ENCODE measurements at places on chromosomes 6 and 20. TPM values are rescaled to one million over a fixed set of nuclear protein-coding genes. Genes with fewer than 3 reads are reported as not detected.
A peak's percentile ranks its signal among the peaks of the same experiment; 100 is the strongest.

NRSN1 gene
- total RNA-seq = not detected

HDAC2 gene
- total RNA-seq = 40.8 TPM

RBBP8NL gene
- total RNA-seq = not detected

SLC35D3 gene
- total RNA-seq = not detected

SNAP25 gene
- total RNA-seq = not detected

DNA sequence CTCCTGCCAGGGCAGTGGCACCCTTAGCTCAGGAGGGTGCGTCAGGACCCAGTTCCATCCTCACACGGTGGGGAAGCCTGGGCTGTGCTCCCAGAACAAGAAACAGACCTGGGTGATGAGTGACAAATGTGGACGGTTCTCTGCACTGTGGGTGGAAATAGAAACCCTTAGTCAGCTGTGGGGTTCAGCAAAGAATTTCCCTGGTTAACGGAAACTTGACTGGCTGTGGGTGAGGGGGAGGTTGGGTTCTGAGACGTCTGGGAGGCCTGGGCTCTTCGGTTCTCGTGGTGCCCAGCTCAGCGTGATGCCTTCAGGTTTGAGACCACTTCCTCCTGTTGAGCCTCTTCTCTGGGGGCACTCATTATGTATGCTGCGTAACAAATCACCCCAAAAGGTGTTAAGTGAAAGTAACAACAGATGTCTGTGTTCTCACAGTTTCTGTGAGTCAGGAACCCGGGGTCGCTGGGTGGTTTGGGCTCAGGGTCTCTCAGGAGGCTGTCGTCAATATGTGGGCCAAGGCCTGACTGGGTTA, 53.1 kb upstream of the FAM83D start:
- no peaks in the 10 kb centered on the region for H3K27me3 ChIP-seq
- H3K4me1 ChIP-seq = peaks cover 75% of the 10 kb centered on the region
- DNase-seq = peak; percentile 90
- peaks cover under 1% of the 10 kb centered on the region for H3K36me3 ChIP-seq
- H3K27ac ChIP-seq = peak overlapping the region; percentile 89

GRCh38 chr6:45513213-45513618, 135.5 kb upstream of the SUPT3H start:
- no peak overlapping the region for H3K4me3 ChIP-seq
- H3K27ac ChIP-seq = no peak overlapping the region
- H3K36me3 ChIP-seq = peaks cover 30% of the 10 kb centered on the region
- no peak for DNase-seq
- H3K4me1 ChIP-seq = no peaks in the 10 kb centered on the region

- peaks cover 8% of the 10 kb centered on the region for H3K4me1 ChIP-seq
- no peak for DNase-seq
These were observed 10.4 kb upstream of the VNN2 start for GRCh38 chr6:132768051-132768517.

GRCh38 chr6:86756640-86757229, 180.6 kb upstream of the HTR1E start:
- H3K4me3 ChIP-seq = no peak overlapping the region
- no peaks in the 10 kb centered on the region for H3K36me3 ChIP-seq
- no peak for DNase-seq
- no peaks in the 10 kb centered on the region for H3K27me3 ChIP-seq

DNA sequence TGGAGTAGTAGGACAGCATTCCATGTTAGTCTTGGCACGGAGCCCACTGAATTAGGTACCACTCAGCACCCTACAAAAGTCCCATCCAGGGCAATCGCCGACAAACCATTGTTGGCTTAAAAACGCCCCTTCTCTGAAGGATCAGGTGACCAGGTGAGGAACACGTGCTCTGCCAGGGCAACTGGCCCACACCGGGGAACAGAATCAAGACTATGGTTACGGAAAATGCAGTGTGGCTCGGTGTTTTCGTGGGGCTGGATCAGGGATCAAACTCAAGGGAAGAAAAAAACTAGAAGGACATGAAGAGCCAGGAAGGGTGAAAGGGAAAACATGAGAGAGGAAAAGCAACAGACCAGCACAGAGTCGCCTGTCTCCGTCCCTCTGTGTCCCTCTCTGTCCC, 177.8 kb upstream of the ARID1B start:
- no peaks in the 10 kb centered on the region for H3K4me1 ChIP-seq
- DNase-seq = no peak
- H3K36me3 ChIP-seq = no peaks in the 10 kb centered on the region
- no peak overlapping the region for H3K4me3 ChIP-seq

GRCh38 chr6:21522143-21522747, 71.3 kb upstream of the SOX4 start:
- no peak overlapping the region for H3K27ac ChIP-seq
- no peak for DNase-seq
- H3K27me3 ChIP-seq = no peaks in the 10 kb centered on the region
- H3K36me3 ChIP-seq = no peaks in the 10 kb centered on the region
- H3K4me1 ChIP-seq = no peaks in the 10 kb centered on the region

DNA sequence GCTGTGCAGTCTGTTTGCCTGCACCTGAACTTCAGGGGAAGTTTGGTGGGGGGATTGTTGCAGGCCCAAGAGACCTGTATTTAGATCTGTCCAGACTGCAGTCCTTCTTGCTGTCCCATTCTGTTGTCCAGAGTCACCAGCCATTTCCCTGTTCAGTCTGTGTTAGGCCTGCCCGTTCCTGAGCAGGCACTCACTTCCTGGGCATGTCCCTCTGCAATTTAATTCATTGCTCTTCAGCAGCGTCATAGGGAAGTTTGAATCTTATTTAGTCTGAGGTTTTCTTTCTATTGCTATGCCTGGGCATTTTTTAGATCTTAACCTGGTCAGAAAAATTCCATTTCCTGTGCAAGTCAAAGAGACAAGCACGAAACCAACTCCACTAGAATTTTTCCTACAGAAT, 190.2 kb downstream of the DTNBP1 start:
- H3K27ac ChIP-seq = no peak overlapping the region
- no peaks in the 10 kb centered on the region for H3K27me3 ChIP-seq
- no peaks in the 10 kb centered on the region for H3K4me1 ChIP-seq
- no peak for DNase-seq
- peaks cover 69% of the 10 kb centered on the region for H3K36me3 ChIP-seq

DNA sequence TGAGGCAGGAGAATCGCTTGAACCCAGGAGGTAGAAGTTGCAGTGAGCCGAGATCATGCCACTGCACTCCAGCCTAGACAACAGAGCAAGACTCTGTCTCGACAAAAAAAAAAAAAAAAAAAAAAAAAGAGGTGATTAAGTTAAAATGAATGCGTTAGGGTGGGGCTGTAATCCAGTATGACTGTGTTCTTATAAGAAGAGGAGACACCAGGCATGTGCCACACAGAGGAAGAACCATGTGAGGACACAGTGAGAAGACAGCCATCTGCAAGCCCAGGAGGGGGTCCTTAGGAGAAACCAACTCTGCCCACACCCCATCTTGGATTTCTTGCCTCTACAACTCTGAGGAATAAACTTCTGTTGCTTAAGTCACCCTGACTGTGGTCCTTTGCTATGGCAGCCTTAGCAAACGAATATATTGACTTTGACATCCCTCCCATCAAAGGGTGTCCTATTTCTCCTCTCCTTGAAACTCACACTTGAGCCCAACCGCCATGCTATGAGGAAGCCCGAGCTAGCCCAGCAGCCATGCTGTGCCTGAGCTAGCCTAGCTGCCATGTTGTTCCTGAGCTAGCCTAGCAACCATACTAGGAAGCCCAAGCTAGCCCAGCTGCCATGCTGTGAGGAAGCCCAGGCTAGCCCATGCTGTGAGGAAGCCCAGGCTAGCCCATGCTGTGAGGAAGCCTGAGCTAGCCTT, 15.8 kb upstream of the PPP1R16B start:
- H3K27ac ChIP-seq = no peak overlapping the region
- H3K4me3 ChIP-seq = no peak overlapping the region
- H3K36me3 ChIP-seq = no peaks in the 10 kb centered on the region
- no peaks in the 10 kb centered on the region for H3K27me3 ChIP-seq
- no peak for DNase-seq

GRCh38 chr6:170102038-170102437, 188.8 kb downstream of the DLL1 start:
- no peak overlapping the region for H3K27ac ChIP-seq
- no peaks in the 10 kb centered on the region for H3K36me3 ChIP-seq
- DNase-seq = no peak

DNA sequence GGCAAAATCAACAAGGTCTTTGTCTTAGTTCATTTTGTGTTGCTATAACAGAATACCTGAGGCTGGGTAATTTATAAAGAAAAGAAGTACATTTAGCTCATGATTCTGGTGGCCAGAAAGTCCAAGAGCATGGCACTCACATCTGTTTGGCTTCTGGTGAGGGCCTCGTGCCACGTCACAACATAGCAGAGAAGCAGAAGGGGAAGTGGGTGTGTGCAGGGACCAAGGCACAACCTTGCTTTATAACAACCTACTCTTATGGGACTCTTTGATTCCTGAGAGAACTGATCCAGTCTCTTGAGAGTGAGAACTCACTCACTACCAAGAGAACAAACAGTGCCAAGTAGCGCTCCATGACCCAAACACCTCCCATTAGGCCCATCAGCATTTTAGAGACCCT, 25.4 kb downstream of the GABRR2 start:
- H3K27me3 ChIP-seq = no peaks in the 10 kb centered on the region
- no peak overlapping the region for H3K27ac ChIP-seq
- no peak for DNase-seq

GRCh38 chr6:36358226-36358915, 21.7 kb upstream of the BNIP5 start:
- no peak overlapping the region for H3K4me3 ChIP-seq
- no peak for DNase-seq
- H3K4me1 ChIP-seq = peaks cover 7% of the 10 kb centered on the region

DNA sequence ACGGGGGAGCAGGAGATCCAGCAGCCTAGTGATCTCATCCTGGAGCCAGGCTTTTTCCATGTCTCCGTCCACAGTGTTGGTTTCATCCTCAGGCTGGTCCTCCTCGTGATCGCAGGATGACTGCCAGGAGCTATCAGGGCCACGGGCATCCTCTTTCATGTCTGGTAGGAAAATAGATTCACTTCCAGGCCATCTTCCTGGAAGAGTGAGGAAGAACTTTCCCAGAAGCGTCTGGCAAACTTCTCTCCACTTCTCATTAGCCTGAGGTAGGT, 15.3 kb upstream of the SLC9A8 start:
- H3K27me3 ChIP-seq = peaks cover 4% of the 10 kb centered on the region
- no peak overlapping the region for H3K27ac ChIP-seq
- DNase-seq = no peak
- peaks cover 18% of the 10 kb centered on the region for H3K4me1 ChIP-seq
- no peak overlapping the region for H3K4me3 ChIP-seq
- H3K36me3 ChIP-seq = no peaks in the 10 kb centered on the region

- no peak overlapping the region for H3K27ac ChIP-seq
- H3K4me1 ChIP-seq = no peaks in the 10 kb centered on the region
- DNase-seq = no peak
- no peaks in the 10 kb centered on the region for H3K27me3 ChIP-seq
These were observed 220.0 kb upstream of the THBS2 start for GRCh38 chr6:169473663-169474062.

- H3K36me3 ChIP-seq = no peaks in the 10 kb centered on the region
- no peaks in the 10 kb centered on the region for H3K4me1 ChIP-seq
- DNase-seq = no peak
- H3K27ac ChIP-seq = no peak overlapping the region
These were observed 127.0 kb upstream of the STXBP5 start for GRCh38 chr6:147077251-147077650.

All from CD4-positive, alpha-beta T cell (primary cell).